AG20443 (cell line): ENCODE measurements at places on chromosomes 1 and 21.

GRCh38 chr1:244897476-244898254 lies 33.3 kb upstream of the HNRNPU start:
- DNase-seq: no peak

DNA sequence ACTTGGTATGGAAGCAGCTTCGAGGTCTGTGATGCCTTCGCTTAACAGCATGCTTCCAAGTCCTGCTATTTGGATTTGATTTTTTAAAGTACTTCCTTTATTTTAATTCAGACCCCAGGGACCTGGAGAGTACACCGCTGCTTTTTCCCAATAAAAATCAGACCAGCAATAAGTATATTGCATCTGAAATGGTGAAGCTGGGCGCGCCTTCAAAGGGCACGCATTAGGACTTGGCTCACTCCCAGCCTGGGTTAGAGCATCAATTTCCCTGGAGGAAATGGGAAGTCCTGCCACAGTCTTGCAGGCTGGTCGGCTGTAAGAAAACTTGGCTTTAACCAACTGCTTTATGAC lies 325.1 kb downstream of the RRAGC start:
- DNase-seq: no peak

- no peak for DNase-seq
These were observed 18.7 kb upstream of the KCNN3 start for GRCh38 chr1:154888757-154889156.

GRCh38 chr1:19187852-19188251 lies 22.2 kb downstream of the UBR4 start:
- DNase-seq: no peak

GRCh38 chr1:220339581-220339980 lies 67.3 kb upstream of the RAB3GAP2 start:
- no peak for DNase-seq

GRCh38 chr1:52659356-52659755 lies 26.4 kb downstream of the SHISAL2A start:
- DNase-seq: no peak

DNA sequence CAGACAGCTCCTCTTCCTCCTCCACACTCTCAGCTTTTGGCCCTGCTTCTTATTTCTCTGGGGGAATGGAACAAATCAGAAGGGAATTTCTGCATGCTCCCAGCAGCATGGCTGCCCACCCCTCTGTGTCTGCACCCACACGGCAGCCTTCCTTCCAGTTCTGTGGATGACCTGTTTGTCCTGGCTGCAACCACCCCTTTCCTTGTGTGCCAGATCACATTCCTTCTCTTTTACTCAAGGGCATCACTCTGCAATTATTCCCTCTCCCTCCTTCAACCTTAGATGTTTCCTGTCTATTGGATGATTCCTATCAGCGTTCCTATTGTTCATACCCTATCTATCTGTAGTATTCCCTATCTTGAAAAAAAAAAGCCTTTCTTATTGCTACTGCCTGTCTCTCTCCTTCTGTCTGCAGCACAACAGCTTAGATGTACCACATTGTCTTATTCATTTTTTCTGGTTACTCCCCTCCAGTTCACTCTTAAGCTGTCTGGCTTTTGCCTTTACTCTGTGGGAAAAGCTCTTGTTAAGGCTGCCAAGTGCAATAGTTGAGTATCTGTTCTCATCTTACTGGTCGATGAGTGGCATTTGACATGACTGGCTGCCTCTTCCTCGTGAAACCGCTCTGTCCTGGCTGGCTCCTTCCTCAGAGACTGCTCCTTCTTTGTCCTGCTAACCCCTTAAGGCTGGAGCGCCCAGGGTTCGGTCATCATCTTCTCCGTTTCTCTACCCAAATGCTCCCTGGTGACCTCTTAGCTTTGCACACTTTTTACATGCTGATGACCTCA lies 351.1 kb downstream of the CAMTA1 start:
- no peak for DNase-seq

DNA sequence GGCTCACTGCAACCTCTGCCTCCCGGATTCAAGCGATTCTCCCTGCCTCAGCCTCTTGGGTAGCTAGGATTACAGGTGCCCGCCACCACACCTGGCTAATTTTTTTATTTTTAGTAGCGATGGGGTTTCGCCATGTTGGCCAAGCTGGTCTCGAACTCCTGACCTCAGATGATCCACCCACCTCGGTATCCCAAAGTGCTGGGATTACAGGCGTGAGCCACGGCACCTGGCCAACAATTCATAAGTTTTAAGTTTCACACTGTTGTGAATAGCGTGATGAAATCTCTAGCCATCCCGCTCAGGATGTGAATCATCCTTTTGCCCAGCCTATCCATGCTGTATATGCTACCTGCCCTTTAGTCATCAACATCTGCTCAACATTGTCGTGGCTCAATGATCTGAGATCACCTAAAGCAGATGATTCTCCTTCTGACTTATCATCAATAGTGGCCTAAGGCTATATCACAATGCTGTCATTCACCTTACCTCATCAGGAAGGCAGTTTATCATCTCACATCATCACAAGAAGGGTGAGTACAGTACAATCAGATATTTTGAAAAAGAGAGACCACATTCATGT lies 2.6 kb downstream of the PFDN2 start:
- DNase-seq: no peak

- DNase-seq: no peak
These were observed 161.3 kb downstream of the TM2D1 start for GRCh38 chr1:61563611-61564010.

GRCh38 chr1:204128964-204129896 lies 22.6 kb downstream of the ETNK2 start:
- DNase-seq: peak; percentile 93

GRCh38 chr21:34997294-34997693 lies 51.8 kb downstream of the RUNX1 start:
- DNase-seq: no peak

DNA sequence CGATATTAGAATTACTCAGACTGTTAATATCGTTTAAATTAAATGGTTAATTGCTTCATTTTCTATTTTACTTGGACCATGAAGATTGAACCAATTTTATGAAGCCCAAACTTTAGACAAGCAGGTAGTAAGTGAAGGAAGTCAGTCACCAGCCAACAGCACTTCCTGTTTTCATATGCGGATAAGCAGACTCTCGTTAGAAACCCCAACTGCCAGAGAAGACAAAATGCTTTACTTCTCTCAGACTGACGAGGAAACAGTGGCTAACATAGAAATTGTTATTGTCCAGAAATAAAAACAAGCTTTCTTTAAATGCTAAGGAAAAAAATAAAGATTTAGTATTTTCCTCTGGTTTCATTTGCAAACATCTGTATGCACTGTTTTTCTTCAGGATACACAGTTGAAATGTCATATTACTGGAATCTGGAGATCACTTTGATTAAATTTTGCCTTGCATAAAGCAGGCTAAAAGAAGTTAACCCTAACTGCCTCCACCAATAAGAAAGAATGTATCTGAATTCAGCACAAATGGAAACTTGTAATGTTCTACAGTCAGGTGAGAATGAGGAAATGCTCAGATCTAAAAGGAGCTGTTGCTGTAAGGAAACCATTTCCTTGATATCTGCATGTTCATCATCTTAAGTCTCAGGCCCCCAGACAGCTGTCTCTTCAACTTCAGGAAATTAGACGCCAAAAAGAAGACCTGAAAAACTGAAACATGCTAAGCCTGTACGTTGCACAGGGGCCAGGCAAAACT lies 129.8 kb upstream of the SAMSN1 start:
- no peak for DNase-seq
